ENCODE measurements at places on chromosomes 3 and 15.

DNA sequence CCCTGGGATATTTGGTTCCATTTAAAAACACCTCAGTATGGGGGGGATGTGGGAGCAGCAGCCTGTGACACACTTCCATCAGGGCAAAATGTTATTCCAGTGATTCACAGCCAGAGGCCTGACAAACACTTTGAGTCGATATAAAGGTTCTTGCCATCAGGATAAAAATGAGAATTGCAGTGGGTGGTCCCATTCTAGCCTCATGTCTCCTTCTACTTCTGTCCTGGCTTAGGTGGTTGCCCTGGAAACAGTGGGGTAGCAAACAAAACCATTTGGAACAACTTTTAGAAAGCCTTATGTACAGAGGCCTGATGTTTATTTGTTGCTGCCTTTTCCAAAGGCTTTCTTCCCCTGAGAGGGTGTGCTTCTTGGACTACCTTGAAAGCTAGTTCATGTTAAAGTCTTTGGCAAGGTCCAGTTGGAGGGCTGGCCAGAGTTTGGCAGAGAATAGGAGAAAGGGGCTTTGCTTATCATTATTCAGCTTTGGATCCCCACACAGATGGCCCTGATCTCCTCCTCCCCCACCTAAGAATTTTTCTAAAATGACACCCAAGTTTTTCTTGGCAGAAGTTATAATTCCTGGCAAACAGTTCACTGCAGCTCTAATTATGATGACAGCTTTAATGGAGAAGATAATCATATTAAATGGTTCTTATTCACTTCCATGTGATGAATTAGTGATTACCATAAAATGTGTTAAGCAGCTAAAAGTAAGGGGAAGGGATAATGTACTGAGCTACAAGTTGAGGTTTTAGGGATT lies 84.2 kb upstream of the ZNF280D start:
- no peak for DNase-seq

GRCh38 chr15:35136321-35137189 lies 51.5 kb upstream of the NANOGP8 start:
- DNase-seq: no peak

- no peak for DNase-seq
Observed at GRCh38 chr3:168249550-168250414, 154.1 kb upstream of the GOLIM4 start.

GRCh38 chr3:161233557-161233956 lies 12.4 kb downstream of the NMD3 start:
- no peak for DNase-seq

DNA sequence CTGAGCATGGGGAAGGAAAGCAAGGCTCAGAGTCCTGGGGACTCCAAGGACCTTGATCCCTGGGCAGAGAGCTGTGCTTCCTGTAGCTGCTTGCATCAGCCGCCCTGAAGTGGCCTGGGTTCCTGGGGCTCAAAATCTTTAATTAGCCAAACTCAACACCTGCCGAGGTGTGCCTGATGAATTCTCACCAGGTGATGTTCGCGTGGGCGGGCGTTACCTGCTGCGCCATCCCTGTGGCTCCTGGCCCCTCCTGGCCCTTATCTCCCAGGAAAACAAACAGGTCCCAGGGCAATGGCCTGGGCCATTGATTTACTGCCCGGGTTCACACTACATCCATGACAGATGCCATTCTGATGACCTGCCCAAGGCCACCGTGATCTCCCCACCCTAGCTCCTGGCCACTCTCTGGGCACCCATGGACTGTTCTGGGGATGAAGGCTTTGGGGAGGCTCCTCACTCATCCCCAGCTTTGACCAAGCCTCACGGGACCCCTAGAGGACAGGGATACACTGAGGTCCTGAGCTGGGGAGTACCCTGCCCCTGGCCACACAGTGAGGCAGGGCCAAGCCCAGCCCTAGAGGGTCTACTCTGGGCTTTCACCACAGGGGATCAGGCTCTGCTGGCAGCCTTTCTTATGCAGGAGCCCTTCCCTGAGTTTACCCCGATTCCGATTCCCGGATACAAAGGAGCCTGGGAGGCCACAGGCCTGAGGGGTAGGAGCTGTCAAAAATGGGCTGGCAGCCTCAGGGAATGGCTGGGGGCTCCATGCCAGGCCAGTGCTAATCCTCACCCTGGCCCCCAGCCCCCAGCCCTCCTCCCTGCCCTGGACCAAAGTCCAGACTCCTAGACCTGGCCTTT lies 5.7 kb downstream of the SLC38A3 start:
- no peak for DNase-seq

DNA sequence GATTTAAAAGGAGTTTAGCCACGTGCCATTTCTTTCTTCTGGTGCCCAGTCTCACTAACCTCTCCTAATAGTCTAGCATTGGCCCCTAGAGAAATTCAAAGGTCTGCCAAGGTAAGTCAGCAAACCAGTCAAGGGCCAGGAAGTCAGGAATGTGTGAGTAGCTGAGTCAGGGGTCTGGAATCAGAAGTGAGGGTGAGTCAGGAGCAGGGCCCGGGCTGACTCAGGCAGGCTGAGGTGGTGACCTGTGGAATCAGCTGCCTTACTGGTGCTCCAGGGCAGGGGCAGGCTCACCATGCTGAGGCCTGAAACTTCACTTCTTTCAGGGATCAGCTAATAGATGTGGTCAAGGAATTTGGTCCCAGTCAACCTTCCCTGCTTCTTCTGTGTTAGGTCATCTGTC lies 105.8 kb upstream of the MYZAP start:
- DNase-seq: no peak

DNA sequence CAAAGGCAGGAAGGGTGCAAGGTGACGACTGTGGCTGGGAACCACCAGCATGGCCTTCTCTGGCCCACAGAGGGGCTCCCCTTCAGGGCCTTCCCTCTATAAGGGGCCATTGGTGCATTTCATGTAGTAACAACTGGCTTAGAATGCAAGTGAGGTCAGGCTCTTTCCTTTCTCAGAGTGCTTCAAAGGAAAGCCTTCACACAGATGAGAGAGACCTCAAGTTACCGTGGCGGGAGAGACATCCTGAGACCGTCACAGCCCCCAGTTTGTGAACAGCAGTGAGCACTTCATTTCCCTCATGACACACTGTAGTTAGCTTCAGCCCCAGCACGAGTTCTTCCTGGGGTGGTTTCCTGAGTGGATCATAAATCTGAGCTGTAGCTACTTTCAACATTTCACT lies 96.6 kb upstream of the LIMD1 start:
- no peak for DNase-seq

DNA sequence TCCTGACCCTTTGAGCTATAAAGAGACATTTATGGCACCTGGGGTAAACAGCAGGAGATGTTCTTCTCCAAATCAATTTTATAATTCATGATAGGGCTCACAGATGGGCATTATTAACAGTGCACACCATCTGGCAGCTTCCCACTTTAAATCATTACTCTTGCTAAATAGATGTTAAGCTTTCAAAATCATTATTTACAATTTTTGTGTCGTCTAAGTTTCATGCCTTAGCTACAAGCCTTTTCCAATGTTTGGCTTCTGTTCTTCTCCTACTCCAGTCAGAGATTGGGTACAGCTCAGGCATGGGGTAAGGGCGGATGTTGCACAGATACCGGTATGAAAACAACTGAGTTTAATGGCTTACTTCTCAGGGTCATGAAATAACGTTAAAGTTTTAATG lies 120.9 kb upstream of the PFN2 start:
- DNase-seq: no peak

- no peak for DNase-seq
Observed at GRCh38 chr3:78873641-78874040, 894.2 kb downstream of the ROBO1 start.
